ENCODE measurements at places on chromosomes 11 and 22.

DNA sequence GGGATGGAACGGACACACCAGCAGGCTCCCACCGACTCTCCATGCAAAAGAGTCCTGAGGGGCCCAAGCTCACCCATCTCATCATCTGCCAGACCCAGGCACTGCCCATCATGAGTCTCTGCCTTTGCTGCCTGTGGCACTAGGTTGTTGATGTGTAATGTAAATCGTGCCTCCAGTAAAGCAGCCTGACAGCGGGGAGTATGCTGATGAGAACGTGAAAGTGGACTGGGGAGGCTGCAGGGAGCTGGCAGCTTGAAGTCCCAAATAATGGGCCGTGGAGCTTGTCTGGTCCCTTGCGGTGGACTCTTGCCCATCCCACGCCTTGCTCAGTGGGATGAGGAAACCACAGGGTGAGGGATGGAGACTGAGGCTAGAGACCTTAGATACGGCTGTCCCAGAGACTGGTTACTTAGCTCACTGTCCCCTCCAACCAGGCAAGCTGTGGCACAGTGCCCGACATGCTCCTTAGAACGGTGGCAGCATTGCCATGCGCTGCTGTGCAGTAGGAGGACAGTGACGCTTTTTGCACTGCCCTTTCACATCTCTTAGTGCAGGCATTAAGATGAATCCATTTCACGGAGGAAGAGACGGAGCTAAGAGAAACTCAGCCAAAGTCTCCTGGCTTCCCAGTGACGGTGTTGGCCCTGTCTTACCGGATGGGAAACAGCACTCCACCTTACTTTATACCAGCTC lies 39.6 kb upstream of the PLET1 start:
- DNase-seq: no peak

GRCh38 chr11:107908211-107908610 lies 20.0 kb upstream of the RAB39A start:
- no peak for DNase-seq

DNA sequence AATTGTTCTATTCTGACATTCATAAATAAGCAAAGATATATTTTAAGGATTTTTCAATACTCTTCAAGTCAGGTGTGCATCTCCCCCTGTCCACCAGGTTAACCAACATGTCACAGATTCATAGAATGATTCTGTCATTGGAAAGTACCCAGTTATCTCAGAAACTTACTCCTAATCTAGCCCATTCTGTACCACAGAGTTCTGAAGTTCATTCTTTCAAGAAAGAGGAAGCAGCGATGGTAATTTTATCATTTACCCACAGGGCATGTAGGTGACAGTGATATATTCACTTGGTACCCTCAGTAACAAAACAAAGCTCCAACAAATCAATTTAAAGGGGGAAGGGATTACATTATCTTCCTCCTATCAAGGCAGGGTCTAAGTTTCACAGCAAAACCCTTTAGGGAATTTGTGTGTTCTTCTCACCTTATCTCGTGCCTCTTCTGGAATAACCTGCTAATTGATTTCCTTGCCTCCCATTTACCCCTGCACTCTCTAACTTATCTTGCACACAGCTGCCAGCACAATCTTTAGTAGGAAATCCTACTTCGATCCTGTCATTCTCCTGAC lies 19.0 kb upstream of the MPPED2 start:
- DNase-seq: no peak

GRCh38 chr11:38538866-38539680 lies 1941.0 kb upstream of the RAG2 start:
- no peak for DNase-seq

- no peak for DNase-seq
Measured at GRCh38 chr11:120601536-120601935, 90.0 kb downstream of the GRIK4 start.

GRCh38 chr11:121474680-121475079 lies 21.9 kb upstream of the SORL1-AS1 start:
- DNase-seq: no peak

GRCh38 chr11:68994161-68994893 lies 13.5 kb upstream of the MRGPRD start:
- DNase-seq: no peak

GRCh38 chr11:46590740-46591605 lies 2.9 kb downstream of the AMBRA1 start:
- DNase-seq: no peak
